GM12892 (cell line): ENCODE measurements at places on chromosomes 1 and 21.

DNA sequence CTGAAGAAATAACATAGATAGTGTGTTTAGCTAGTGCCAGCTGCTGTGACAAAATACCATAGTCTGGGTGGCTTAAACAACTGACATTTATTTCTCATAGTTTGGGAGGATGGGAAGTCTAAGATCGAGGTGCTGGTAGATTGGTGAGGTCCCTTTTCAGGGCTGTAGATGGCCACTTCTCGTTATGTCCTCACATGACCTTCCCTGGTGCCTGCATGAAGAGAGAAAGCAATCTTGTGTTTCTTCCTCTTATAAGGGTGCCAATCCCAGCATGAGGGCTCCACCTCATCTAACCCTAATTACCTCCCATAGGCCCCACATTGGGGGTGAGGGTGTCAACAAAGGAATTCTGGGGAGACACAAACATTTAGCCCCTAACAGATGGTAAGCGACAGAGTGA, 9.3 kb downstream of the MTARC2 start:
- DNase-seq = no peak

DNA sequence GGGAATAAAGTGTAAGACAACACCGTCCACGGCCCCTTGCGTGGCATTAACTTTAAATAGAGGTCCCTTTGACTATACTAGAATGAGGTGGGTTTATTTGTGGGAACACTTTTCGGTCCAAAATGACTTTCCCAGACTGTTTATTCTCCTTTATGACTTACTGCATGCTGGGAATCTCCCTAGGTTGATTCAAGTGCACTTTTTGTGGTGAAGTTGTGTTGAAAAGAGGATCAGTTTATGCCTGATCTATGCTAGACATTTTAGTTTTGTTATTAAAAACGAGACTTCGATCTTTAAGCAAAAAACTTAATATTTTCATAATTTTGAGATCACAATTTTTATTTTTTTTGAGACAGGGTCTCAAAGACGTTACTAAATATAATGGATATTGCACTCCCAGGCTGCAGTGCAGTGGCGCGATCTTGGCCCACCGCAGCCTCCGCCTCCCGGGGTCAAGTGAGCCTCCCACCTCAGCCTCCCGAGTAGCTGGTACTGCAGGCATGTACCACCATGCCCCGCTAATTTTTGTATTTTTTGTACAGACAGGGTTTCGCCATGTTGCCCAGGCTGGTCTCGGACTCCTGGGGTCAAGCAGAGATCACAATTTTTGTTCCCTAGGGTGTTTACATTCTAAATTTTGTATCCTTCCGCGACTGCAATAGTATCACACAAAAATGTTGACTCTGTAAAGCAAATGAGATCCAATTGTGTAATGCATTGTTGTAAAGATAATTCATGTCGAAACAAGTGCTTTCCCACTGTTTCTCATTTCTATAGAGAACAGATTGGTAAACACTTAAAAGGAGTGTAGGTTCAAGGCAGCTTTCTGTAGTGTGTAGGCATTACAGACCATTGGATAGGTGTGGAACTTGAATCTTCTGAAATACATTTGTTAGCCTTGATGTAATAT, 1.6 kb downstream of the CDC42 start:
- no peak for DNase-seq

GRCh38 chr1:85461216-85461918, 3.6 kb downstream of the DDAH1 start:
- no peak for DNase-seq

DNA sequence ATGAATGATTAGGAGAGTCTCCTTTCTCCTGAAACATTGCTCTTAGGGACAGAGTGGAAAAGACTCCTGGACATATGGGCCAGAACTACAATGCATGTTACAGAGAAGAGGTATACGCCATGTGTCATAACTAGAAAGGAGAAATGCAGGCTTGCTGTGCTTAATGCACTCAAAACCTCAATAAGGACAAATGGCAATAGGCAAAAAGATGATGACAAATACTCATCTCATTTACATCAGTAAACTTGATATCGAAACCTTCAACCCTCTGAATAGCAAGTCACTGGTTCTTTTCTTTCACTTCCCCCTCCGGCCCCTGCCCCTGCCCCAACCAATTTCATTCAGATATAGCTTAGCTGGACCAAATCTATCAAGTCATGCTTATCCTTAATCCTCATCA, 1.9 kb upstream of the GPR88 start:
- no peak for DNase-seq

- DNase-seq = no peak
Observed at GRCh38 chr1:57782357-57782756, 358.5 kb upstream of the DAB1 start.

- DNase-seq = no peak
Observed at GRCh38 chr21:46667741-46668380, 32.4 kb downstream of the PRMT2 start.

DNA sequence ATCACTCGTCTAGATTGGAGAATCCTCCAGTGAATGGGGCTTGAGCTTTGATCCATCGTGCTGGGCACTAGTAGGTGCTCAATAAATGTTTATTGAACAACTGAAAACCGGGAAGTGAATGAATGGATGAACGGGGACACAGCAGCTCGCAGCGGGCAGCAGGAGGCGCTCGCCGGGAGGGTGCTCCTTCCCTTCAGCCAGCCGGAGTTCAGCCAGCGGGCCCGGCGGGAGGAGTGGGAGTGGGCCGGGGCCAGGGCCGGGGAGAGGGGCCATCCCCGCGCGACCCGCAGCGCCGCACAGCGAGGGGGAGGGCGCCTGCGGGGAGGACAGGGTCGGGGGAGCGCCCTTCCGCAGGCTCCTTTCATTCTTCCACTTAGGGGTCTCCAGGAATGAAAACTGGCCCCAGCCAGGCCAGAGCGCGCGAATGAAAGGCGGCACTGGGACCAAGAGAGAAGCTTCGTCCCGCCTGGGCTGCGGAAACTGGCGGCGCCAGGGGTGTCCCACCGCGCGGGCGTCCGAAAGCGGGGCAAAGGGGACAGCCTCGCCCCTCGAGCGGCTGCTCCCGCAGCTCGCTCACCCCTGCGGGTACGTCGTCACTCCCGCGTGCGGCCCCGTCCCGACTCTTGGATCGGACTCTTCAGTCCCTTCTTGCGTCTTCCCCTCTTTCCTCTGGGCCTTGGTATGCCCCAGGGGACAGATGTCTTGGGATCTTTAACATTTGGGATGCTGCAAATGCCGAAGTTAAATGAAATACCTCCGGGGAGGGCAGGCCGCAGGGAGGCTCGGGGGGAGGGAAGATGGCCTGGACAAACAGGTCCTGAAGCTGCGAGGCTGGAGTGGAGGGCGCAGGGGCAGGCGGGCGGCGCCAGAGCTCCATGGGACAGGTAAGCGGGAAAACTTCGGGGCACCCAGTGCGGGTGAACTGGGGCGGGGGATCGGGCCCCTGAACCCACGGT, 3.6 kb upstream of the INAVA start:
- DNase-seq = no peak

- no peak for DNase-seq
Observed at GRCh38 chr21:46205166-46205565, 20.9 kb upstream of the SPATC1L start.

DNA sequence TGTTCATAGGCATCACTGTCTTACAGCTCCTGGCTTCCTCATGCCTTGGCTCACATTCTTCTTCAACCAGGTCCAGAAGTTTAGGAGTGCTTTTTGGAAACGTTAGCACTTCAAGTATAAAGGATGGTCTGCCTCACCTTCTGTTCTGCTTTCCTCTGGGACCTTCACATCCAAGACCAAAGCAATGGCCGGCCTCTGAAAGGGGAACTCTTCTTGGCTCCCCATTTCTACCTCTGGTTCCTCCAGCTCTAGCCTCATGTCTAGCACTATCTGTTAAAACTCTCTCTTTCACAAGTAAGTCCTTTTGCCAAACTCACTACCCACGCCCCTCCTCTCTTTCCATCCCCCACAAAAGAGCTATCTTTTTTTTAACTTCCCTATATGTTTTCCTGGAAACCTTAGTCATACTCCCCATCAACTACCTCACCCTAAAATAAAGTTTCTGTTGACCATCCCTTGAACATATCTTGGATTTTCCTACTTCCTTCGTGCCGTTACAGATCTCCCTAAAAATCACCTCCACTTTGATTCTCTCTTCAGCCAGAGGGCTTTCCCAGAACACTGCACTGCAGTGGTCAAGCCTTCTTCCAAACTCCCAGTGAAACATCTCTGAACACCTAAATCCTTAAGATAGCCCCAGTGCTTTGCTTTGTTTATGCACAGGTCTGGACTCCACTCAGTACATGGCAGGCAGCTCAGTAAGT, 7.9 kb downstream of the SORT1 start:
- no peak for DNase-seq

GRCh38 chr1:186927884-186928283, 99.1 kb downstream of the PLA2G4A start:
- no peak for DNase-seq

GRCh38 chr21:35034203-35034926, 14.7 kb downstream of the RUNX1 start:
- DNase-seq = no peak

- DNase-seq = no peak
Observed at GRCh38 chr1:113128116-113128515, 55.1 kb downstream of the LRIG2 start.

DNA sequence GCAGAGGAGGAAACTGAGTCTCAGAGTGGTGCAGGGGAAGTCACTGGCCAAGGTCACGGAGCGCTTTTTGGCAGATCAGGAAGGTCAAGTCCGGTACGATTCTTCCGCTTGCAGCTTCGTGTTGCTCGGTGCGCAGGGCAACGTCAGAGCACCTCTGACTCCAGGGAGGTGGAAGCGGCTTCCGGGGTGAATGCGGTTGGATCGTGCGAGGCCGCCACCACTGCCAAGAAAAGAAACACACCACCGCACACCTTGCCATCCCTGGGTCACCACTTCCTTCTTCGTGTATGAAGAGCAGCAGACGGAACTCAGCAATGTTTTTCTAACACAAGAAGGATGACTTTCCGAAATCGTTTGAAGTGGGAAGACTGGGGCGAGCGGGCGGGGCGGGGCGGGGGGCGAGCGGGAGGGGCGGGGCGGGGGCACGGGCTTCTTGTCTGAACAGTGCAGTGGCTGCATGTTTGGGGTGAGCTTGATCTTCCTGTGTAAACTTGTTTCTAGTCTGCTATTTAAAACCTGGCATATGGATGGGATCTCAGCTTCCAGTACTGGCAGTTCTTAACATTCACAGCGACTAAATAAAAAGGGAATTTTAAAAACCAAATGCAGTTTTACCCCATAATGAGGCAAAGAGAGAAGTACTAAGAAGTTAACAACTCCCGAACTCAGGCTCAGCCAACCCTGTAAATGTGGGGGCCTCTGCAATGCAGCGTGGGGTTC, 300.0 kb downstream of the RRAGC start:
- DNase-seq = peak; percentile 59

- DNase-seq = no peak
Observed at GRCh38 chr1:201575912-201576311, 37.0 kb downstream of the NAV1 start.

- no peak for DNase-seq
Observed at GRCh38 chr21:26403321-26403720, 169.8 kb downstream of the CYYR1 start.

DNA sequence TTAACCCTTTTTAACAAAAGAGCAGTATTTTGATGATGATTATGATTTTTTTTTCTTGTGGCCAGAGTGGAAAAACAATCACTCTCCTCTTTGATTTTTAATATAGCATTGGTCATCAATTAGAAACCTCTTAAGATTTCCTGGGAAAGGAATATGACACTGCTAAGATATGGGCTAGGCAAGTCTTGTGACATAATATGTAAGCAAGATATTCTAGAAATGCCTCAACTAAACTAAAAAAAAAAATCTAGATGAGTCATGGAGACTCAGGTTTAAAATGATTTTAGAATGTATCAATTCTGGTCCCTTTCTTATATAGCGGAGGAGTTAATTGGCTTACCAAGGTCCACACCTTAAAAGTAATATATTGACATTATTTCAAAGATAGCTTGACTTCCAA, 60.3 kb upstream of the JUN start:
- no peak for DNase-seq

DNA sequence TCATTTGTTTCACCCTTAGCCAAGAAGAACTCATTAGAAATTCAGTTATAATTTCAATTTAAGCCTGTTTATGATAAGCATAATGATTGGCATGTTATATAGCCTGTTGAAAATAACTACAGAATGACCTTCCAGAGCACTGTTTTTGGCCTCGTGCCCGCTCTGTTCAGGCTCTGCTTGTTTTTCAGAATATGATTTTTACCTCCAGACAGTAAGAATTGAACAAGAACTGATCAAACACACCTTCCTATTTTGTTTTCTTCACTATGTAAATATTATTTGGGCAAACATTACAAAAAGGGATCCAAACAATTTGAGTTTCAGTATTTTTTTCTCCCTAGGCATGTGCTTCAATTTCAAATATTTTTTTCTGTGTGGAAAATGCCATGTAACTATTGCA, 48.1 kb upstream of the ANGPTL1 start:
- no peak for DNase-seq

DNA sequence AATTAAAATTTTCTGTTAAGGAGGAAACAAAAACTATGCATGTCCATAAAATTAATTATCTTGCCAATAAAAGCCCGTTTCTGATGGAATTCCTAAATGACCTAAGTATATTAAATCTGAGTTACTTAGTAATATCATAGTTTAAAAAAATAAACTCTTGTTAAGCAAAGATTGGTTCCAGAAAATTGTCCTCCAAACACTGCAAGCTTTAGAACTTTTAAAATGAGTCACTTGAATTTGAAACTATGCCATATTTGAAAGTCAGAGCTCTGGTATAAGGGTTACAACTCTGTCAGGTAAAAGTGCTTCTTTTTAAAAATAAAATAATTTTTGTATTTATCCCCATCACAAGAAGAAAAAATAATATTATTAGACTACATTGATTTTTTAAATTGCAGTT, 409.5 kb downstream of the PLPP3 start:
- no peak for DNase-seq

- DNase-seq = no peak
Observed at GRCh38 chr1:241129207-241129960, 227.6 kb downstream of the RGS7 start.

- no peak for DNase-seq
Observed at GRCh38 chr1:102420034-102420433, 423.3 kb upstream of the OLFM3 start.

DNA sequence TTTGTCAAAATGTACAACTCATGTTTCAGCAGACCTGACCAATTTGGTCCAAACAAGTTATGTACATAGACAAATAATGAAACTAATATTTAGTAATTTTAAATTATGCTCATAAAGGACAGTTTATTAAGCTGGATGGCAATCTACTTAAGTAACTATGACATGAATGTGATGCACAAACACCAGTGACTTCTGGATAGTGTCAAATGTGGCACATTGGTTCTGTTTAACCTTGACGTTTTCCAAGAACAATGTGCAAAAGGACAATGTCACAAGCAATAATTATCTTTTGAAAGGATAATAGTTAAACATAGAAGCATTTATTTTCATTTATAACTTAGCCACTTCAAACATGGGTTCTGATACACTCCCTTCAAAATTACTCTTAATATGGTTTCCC, 80.0 kb downstream of the TRIM33 start:
- DNase-seq = no peak

- no peak for DNase-seq
Observed at GRCh38 chr1:186762653-186763052, 66.1 kb upstream of the PLA2G4A start.
